Body of pancreas (tissue), 4 donors: ENCODE measurements at places on chromosomes 16 and 17. TPM values are rescaled to one million over a fixed set of nuclear protein-coding genes. Genes with fewer than 3 reads are reported as not detected.
A peak's percentile ranks its signal among the peaks of the same experiment; 100 is the strongest.

Gene KRT28
- not detected for total RNA-seq

- no peak overlapping the region for H3K27ac ChIP-seq
- DNase-seq, result no peak
- H3K4me1 ChIP-seq, result no peaks in the 10 kb centered on the region
- H3K36me3 ChIP-seq, result no peaks in the 10 kb centered on the region
- H3K27me3 ChIP-seq, result no peaks in the 10 kb centered on the region
Observed at GRCh38 chr17:5128905-5129535, 13.2 kb downstream of the USP6 start.

DNA sequence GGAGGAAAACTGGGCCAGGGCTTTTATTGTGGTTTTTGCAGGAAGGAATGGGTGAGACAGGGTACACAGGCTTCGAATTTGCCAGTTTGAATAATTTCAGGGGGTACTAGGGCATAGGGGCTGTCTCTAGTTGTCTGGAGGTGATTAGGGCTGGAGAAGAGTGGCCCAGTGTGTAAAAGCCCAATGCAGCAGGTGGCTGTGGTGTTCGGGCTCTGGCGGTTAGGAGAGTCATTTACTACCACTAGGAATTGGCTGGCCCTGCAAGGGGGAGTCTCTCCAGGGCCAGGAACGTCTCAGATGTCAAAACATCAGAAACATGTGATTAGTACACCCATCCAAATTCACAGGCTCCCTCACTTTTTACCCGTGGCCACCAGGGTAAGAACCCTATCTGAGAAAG, 50.3 kb downstream of the GINS3 start:
- no peak for DNase-seq
- H3K4me3 ChIP-seq, result no peak overlapping the region
- H3K4me1 ChIP-seq, result no peaks in the 10 kb centered on the region
- H3K27ac ChIP-seq, result no peak overlapping the region
- H3K36me3 ChIP-seq, result no peaks in the 10 kb centered on the region

Gene SPHK1
- total RNA-seq, result 12.2 TPM

GRCh38 chr17:45834471-45835396, 9.9 kb upstream of the SPPL2C start:
- no peak for DNase-seq
- no peaks in the 10 kb centered on the region for H3K4me1 ChIP-seq
- H3K36me3 ChIP-seq, result no peaks in the 10 kb centered on the region
- no peaks in the 10 kb centered on the region for H3K27me3 ChIP-seq

Gene MYO15A
- under 0.01 TPM for total RNA-seq

GRCh38 chr17:82385559-82386254, 14.1 kb downstream of the UTS2R start:
- H3K4me3 ChIP-seq, result no peak overlapping the region
- peak overlapping the region; percentile 46 for H3K27ac ChIP-seq
- DNase-seq, result no peak
- H3K27me3 ChIP-seq, result no peaks in the 10 kb centered on the region

GRCh38 chr17:79029327-79030009, 5.5 kb downstream of the C1QTNF1 start:
- no peak for DNase-seq
- no peak overlapping the region for H3K4me3 ChIP-seq
- H3K27me3 ChIP-seq, result peaks cover 11% of the 10 kb centered on the region
- H3K4me1 ChIP-seq, result peaks cover 40% of the 10 kb centered on the region

Gene ZNF319
- 4.7 TPM for total RNA-seq

Gene ADAMTS18
- total RNA-seq, result 2.6 TPM

Gene NETO2
- 3.1 TPM for total RNA-seq

Gene SLC35G6
- not detected for total RNA-seq
